CD4-positive, alpha-beta T cell treated with Interleukin-21 for 1 hour (primary cell): ENCODE measurements at places on chromosomes 13 and 19.

- no peak for DNase-seq
Observed at GRCh38 chr13:48624016-48624415, 29.7 kb upstream of the CYSLTR2 start.

DNA sequence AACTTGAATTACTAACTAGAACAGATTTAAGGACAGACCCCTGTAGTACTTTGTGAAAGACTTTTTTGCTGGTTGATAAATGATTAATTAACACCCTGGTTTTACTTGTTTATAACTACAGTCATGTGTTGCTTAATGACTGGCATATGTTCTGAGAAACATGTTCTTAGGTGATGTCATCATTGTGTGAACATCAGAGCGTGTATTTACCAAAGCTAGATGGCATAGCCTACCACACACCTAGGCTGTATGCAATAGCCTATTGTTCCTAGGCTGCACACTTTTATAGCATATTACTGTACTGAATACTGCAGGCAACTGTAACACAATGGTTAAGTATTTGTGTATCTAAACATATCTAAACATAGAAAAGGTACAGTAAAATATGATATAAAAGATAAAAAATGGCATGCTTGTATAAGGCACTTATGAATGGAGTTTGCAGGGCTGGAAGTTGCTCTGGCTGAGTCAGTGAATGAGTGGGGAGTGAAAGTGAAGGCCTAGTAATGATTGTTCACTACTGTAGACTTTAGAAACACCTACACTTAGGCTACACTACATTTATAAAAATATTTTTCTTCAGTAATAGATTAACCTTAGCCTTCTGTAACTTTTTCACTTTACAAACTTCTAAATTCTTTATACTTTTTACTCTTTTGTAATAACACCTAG lies 260.3 kb downstream of the KCNRG start:
- DNase-seq, result no peak

DNA sequence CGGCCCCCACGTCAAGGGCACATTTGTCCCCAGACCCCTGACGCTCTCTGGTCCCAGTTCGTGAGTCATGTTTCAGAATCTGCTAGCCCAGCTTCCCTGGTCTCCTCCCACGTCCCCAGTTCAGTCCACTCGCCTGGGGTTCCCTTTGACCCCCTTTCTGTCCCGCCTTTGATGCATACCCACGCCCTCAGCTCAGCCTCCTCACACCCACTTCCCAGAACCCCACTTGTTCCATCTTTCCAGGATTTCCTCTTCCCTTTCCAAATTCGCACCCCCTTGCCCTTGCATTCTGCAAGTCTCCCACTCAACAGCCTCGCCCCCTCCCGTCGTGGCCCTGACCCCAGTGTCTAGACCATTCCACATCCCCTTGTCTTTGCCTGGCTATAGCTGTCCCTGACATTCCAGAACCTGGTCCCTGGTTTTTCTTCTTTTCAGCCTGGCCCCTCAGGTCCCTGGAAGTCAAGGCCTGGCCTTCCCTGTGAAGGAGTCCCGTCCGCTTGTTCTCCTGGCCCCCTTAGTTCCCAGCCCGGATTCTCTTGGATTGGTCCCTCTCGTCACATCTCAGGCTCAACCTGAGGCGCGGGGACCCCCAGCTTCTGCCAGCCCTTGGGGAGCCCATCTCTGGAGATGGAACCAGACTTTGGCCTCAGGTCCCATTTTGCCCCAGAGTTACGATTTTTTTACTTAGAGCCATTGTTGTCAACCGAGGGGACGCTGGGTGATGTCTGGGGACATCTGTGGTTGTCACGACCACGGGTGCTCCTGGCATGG lies 1.3 kb downstream of the NCLN start:
- DNase-seq, result no peak

- no peak for DNase-seq
Observed at GRCh38 chr13:89688918-89689317, 1658.6 kb upstream of the MIR17HG start.

DNA sequence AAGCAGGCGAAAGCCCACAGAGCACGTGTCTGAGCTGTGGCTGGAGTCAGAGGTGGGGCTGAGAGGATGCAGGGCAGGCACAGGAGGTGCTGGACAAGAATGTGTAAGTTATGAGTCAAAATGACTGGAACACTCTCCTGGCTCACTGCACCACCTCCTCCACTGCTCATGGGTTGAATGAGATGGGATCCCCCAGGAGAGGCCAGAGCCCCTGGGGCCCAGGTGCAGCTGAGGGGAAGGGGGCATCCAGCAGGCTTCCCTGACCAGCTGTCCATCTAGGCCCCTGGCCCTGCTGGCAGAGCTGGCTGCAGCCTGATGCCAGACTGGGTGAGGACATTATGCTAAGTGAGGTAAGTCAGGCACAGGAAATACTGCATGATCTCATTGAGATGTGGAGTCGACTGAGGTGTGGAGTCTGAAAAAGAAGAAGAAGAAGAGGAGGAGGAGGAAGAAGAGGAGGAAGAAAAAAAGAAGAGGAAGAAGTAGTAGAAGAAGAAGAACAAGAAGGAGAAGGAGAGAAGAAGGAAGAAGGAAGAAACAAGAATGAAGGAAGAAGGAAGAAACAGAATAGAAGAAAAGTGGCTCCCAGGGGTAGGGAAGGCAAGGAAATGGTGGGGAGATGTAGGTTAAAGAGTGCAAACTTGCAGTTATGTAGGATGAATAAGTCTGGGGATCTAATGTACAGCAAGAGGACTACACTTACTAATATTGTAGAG lies 747.4 kb downstream of the UQCRFS1 start:
- no peak for DNase-seq

DNA sequence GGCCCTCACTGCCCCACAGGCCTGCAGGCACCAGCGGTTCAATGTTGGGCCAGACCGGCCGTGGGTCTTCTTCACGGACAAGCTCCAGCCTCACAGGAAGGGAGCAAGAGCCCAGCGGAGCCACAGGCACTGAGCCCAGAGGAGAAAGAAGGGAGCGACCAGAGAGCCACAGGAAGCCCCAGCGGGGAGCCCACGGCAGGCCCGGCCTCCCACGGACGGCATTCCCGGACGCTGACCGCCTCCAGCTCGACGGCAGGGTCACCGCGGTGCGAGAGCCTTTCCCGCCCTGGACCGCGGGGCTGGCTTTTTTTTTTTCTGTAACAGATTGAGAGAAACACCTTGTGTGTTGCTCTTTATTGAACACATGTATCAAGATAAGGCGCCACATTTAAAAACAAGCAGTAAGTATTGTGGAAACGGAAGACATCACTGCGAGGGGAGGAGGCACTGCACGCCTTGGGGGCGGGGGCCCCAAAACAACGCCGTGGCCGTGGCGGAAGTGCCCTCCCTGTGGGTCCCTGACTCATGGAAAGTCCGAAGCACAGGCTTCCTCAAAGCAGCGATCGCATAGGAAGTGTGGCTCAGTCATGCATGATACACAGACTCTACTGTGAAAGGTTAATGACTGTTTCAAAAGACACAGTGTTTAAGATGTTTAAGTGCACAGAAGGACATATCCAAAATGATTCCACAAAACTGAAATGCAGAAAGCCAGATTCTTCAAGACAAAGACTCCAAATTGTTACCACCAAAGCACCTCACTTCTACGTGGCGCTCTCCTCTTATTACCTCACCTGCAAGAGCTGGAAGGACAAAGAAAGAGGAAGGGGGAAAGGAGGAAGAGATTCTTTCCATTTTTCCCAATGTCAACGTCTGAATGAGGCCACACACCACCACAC lies 3.5 kb downstream of the RASA3 start:
- peak; percentile 88 for DNase-seq

DNA sequence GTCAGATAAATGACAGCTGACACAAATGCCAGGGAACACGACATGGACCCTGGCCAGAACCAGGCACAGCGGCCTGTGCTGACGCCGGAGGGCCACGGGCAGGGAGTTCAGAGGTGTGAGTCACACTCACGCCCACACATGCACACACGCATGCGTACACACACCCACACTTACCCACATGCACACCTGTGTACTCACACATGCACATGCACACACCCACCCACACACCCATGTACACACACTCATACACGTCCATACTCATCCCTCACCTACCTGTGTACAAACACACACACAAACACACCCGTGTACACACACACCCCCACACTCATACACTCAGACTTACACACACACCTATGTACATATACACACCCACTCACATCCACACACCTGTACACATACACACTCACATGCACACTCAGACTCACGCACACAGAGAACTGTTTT lies 40.4 kb downstream of the MLLT1 start:
- no peak for DNase-seq

DNA sequence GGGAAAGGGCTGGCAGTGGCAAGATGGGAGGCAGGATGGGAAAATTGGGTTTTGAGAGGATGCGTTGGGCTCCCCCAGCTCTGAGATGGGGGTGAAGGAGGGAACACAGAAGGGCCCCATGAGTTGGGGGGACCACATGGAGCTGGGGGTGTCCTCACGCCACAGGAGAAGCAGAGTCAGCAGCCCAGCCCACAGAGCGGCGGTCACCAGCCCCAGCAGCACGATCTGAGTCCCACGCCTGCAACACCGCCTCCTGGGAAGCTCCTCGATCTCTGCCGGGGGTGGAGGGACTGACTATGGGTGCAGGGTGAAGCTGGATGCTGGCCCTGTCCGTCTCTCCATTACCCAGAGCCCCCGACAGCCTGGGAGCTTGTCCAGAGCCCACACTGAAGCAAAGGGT lies 3.3 kb downstream of the FCER2 start:
- DNase-seq, result no peak

DNA sequence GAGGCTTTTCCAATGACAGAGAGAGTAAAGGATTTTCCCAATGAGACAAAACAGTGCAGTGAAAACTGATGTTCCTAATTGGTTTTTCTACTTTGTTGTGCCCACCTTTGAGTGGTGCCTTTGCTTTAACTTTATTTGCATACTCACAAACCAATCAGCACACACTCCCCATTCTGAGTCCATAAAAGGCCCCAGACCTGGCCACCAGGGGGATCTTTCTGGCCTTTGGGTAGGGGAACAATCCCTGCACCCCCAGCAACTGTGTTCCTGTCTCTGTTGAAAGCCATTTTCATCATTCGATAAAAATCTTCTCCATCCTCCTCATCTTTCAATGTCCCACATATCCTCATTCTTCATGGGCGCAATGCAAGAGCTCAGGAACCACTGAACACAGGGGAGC lies 252.8 kb downstream of the B3GLCT start:
- no peak for DNase-seq

- peak; percentile 29 for DNase-seq
Observed at GRCh38 chr19:35155441-35155840, 906 bp downstream of the FXYD5 start.

- DNase-seq, result no peak
Observed at GRCh38 chr13:39365879-39366278, 237.1 kb downstream of the LHFPL6 start.

- DNase-seq, result no peak
Observed at GRCh38 chr13:58907347-58907746, 1256.4 kb downstream of the DIAPH3 start.

DNA sequence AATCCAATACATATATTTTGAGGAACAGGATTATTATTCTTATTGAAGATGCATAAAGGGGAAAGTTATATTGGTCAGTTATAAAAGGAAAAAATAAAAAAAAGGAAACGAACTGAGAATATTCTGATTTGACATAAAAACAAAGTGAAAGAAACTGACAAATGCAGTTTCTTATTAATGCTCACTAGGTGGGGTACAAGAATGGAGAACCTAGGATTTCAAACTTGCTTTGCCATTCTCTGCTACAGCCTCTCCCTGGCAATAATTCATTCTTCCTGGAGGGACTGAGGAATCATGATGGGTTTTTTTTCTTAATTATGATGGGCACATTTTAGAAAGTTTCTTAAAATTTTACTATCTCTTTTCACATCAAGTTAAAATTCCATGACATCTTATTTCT lies 154.9 kb downstream of the PCDH9 start:
- no peak for DNase-seq

- DNase-seq, result no peak
Observed at GRCh38 chr19:35507561-35507960, 5.9 kb downstream of the DMKN start.

- peak; percentile 38 for DNase-seq
Observed at GRCh38 chr19:49689133-49690078, at the start of gene ADM5. Gene ADM5 (plus strand): TSS chr19:49689594. CDS start chr19:49689838, 244 bp downstream.
